Activated CD8-positive, alpha-beta memory T cell treated with anti-CD3 and anti-CD28 coated beads for 1 hour (primary cell): ENCODE measurements at places on chromosomes 4 and X.

DNA sequence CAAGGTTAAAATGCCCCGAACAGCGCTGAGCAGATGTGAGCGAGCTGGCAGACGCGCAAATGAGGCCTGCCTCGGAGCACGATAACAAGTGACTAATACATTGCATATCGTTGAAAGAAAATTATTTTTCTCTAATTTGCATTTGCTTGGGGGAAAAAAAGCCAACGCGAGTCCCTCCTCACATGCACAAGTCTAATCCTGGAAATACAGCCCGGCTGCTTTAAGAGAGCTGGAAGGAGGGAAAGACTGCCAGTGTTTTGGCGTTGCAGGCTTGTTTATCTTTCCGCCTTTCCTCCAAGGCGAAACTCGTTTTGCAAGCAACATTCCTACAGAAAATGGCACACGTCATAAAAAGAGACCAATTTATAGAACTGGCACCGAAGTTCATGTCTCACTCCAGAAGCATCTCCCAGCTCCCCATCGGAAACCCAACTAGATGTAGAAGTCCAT lies 12.6 kb downstream of the BCOR start:
- no peak for DNase-seq

DNA sequence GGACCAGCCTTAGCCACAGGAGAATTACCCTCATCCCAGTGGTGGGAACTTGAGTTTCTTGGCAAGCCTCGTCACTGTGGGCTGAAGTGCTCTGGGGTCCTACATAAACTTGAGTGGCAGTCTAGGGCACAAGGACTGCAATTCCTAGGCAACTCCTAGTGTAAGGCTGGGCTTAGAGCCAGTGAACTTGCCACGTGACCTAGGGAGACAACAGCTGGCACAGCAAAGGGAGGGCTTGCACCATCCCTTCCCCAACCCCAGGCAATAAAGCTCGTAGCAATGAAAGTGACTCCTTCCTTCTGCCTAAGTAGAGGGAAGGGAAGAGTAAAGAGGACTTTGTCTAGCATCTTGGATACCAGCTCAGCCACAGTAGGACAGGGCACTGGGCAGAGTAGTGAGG lies 81.8 kb downstream of the TEX11 start:
- no peak for DNase-seq

DNA sequence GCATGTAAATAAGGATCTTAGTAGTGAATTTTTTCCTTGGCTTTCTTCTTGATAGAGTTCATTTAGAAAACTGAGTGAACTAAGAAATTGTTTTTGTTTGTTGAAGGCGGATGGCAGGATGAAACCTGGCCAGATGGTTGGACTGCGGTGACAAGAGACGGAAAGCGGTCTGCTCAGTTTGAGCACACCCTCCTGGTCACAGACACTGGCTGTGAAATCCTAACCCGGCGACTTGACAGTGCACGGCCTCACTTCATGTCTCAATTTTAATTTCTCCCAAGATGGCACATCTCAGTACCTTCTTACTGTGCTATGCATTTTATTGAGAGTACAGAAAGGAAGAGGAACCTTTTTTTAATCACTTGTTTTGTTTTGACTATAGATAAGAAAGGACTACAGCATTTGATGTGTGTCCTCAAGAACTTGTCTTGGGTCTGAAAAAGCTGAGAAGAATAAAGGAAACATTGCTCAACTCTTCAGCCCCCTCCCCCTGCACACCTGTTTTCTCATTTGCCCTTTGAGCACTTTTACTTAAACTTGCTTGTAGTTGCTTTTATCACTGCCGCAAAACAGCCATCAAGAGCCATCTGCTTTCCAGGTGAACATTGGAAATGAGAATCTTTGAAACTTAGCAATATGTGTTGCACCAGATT lies 27.4 kb downstream of the ADH5 start:
- DNase-seq: no peak

DNA sequence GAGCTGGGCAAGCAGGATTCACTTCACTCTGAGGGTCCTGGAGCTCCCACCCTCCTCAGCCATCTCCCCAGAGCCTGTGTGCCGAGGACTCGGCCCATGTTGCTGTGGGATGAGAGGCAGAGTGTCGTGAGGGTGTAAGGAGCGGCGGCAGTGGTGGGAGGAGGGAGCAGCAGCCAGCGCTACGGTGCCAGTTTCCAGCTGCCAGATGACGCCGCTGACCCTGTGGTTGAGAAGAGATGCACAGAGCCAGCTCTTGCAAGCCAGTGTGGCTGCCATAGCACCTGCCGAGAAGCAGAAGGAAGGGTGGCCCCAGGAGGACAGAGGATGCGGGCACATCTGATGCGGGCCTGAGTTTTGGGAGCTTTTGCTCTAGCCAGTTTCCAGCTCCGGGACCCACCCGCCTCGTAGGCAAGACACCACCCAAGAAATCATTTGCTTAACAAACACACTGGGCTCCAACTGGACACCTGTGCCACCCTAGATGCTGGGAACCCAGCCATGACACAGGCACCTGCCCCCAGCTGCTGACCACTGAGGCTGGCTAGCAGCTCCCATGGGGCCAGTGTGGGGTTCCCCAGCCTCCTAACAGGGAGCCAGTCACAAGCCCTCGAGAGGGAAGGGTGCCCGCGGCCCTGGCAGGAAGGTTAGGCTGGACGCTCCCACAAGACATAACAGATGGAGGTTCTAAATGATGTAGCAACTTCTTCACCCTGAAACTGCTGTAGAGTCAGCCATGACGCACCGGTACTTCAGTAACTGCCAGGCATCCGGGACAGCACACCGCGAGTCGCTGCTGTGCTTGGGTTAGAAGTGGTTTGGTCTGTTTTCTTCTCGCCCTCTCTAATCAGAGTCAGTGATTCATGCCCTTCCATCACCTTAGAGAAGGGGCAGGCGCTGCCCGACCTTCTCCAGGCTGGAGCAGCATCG lies 8.9 kb downstream of the MSANTD1 start:
- DNase-seq: no peak

DNA sequence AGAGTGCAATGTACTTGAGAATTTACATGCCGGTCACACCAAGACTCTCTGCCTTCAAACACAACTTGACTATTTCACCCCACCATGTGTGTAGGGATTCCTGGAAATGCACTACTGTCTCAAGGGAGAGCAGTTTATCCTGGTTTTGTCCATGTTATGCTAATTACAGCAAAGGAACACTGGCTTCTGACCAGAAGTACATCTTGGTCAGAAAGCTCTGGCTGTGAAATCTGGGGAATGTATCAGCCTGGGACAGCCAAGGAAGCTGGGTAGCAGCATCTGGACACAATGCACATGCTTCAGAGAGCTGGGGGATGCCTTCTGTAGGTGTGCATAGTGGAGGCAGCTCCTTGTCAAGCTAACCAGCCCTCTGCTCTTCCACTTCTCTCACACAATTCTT lies 1432.6 kb upstream of the TENM3 start:
- DNase-seq: no peak

GRCh38 chr4:149211876-149212275 lies 603.8 kb downstream of the IQCM start:
- DNase-seq: no peak

GRCh38 chrX:18465051-18465450 lies 39.6 kb downstream of the CDKL5 start:
- no peak for DNase-seq

GRCh38 chr4:6367371-6367851 lies 97.8 kb downstream of the WFS1 start:
- no peak for DNase-seq
